ENCODE measurements at places on chromosomes 12 and 14. TPM values are rescaled to one million over a fixed set of nuclear protein-coding genes. Genes with fewer than 3 reads are reported as not detected.

Gene TMPRSS12
- not detected for total RNA-seq

Gene GRIN2B
- 1.4 TPM for total RNA-seq

Gene MCRS1
- total RNA-seq = 41.3 TPM

Gene CISTR
- not detected for total RNA-seq

Gene ACOT4
- 0.14 TPM for total RNA-seq

Gene GDF3
- not detected for total RNA-seq

Gene ERBB3
- 3.8 TPM for total RNA-seq

Gene TRIAP1
- 54.0 TPM for total RNA-seq

Gene CCDC38
- 0.07 TPM for total RNA-seq

Gene PRB3
- total RNA-seq = not detected

Gene WSCD2
- total RNA-seq = 0.10 TPM

Gene OVCH1
- not detected for total RNA-seq

Gene CHGA
- not detected for total RNA-seq

Gene KRT5
- 0.25 TPM for total RNA-seq

Gene CMAS
- 36.7 TPM for total RNA-seq

Gene VASH1
- total RNA-seq = 13.6 TPM

Gene NDUFA9
- 101 TPM for total RNA-seq

Gene PTGER2
- total RNA-seq = not detected

Gene C3AR1
- total RNA-seq = 7.1 TPM

Gene GEMIN2
- 12.4 TPM for total RNA-seq

Gene KRT8
- total RNA-seq = 2,570 TPM

Gene STYK1
- total RNA-seq = 1.6 TPM

Gene CD163L1
- 1.6 TPM for total RNA-seq

Gene KRT72
- total RNA-seq = not detected

Gene ISM2
- total RNA-seq = 0.39 TPM

Gene PLEKHD1
- total RNA-seq = 0.05 TPM

Gene APEX1
- total RNA-seq = 142 TPM

Gene LGR5
- total RNA-seq = 0.32 TPM

Gene RND1
- 2.2 TPM for total RNA-seq

Gene KRT76
- not detected for total RNA-seq

Gene ACSM4
- not detected for total RNA-seq

Gene SLCO1B1
- total RNA-seq = not detected

Gene B4GALNT3
- 3.6 TPM for total RNA-seq

Gene TMEM179
- total RNA-seq = 0.75 TPM

Gene KLRK1
- total RNA-seq = 1.1 TPM

Gene PRH2
- not detected for total RNA-seq

Gene NINJ2
- not detected for total RNA-seq

Gene NEUROD4
- total RNA-seq = not detected

Gene DNAI7
- total RNA-seq = 0.23 TPM

Gene KLRF1
- total RNA-seq = not detected

Gene ETFBKMT
- 2.2 TPM for total RNA-seq

Gene NID2
- total RNA-seq = 22.3 TPM

Gene CYP27B1
- 1.5 TPM for total RNA-seq

Gene DPPA3
- not detected for total RNA-seq

Gene TTC6
- total RNA-seq = not detected
